ENCODE measurements at places on chromosomes 6 and 20.

- DNase-seq = no peak
These were observed 104.9 kb upstream of the CEP162 start for GRCh38 chr6:84332139-84333034.

DNA sequence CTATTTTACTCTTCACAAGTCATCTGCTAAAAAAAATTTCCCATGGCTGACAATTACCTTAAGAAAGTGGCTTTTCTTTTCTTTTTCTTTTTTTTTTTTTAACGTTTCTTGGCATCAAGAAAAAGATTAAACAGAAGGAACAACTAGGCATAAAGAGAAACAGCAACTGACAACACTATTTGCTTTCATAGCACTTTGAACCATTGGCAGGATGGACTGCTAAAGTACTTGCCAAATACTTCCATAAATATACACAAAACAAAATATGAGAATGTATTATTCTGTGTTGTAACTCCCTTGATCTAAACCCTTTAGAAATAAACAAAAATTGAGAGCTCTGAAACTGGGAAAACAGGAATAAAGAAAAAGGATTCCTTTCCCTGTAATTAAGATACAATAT is 20.0 kb upstream of the PLN start:
- DNase-seq = no peak

- DNase-seq = no peak
These were observed 213.7 kb downstream of the SAMD5 start for GRCh38 chr6:147722158-147722557.

DNA sequence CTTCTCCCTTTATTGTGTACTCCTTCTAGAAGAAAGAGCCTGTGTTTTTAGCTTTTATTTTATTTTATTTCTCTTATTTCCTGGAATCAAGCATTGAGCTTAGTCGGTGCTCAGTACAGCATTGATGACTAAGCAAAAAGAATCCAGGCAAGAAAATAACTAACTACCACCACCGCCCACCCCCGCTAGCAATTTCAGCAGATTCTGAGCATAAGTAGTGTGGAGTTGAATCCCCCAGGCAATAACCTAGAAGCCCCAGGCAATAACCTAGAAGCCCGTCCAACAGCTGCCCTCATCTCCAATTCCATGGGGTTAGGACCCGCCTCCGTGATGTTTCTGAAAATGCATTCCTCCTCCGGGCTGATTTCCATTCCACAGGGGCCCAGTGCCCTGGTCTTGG is 258.0 kb upstream of the TAB2 start:
- no peak for DNase-seq

DNA sequence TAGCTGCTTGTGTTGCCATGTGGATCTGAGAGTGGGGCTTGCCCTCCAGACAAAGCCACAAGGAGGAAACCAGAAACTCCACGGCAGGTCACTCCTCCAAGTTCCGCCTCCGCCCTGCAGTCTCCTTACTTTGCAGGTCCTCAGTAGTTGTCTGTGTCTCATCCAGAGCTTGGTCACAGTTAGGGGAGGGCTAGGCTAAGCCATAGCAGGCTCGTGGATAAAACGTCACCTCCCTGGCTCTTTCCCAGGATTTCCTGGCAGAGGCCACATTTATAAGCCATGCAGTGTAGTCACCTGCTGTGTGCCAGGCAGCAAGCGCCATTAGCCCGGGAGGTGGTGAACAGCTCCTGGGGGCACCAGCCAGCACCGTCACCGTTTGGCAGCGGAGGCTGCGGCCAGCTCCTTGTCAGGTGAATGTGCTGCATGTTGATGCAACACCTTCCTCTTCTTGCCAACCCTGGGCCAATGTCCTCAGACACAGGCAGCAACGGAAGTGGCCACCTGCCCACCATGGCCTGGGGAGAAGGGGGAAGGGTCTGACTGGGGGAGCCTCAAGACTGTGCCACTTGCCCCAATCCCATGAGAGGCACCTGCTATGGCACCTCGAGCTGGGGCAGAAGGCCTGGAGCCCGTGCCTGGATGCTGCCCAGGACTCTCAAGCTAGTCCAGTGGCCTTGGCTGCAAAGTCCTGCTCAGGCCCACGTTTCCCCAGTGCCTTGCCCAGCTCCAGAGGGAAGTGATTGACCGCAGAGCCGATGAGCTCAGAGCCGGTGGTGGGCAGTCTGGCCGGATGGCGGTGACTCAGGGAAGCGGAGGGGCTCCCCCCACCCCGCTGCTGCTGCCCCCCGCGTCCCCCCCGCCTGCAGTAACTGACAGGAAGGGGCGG is 39.0 kb upstream of the SLCO4A1 start:
- peak; percentile 35 for DNase-seq

DNA sequence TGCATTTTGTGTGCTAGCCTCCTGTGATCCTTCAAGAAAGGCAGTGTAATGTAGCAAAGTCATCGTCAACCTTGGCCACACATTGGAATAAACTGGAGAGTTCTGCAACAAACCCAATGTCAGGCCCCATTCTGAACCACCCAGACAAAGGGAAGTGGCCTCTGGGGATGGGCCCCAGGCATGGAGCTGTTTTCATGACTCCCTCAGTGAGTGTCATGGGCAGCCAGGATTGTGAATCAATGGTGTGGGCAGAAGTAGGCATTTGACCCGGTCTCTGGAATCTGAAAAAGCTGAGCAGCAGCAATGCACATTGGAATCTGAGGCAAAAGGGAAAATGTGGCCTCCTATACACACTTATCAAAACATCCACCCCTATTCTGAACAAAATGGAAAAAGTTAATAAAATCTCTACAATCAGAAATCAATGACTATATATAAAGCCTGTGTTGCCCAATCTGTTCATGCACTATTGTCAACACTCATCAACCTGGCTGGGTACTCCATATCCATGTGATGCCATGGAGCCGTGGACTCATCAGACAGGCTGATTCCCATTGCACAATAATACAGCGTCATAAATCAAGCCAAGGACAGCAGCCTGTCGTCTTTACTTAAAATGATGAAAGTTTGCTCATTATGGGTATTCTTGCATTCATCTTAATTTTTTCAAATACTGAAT is 134.9 kb upstream of the STMND1 start:
- no peak for DNase-seq

GRCh38 chr6:169023161-169023874 is 230.3 kb downstream of the THBS2 start:
- DNase-seq = no peak

- no peak for DNase-seq
These were observed 2.6 kb upstream of the ADGB start for GRCh38 chr6:146595972-146596731.

GRCh38 chr6:42369568-42369967 is 82.2 kb downstream of the TRERF1 start:
- no peak for DNase-seq

GRCh38 chr6:132466952-132467351 is 46.0 kb downstream of the STX7 start:
- peak; percentile 67 for DNase-seq

DNA sequence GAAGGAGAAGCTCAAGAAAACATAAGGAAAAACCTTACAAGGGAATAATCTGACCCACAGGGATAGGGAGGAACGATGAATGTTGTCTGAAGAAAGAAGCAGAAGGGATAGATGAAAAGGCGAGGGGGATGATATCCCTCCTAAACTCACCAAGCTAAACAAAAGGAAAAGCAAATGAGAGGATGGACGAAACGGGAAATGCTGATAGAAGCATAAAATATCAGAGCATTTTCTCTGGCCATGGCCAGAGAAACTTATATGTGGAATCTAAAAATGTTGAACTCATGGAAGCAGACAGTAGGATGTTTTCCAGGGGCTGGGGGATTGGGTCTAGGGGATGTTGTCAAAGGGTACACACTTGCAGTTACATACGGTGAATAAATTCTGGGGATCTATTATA is 148.4 kb upstream of the FOXQ1 start:
- no peak for DNase-seq

GRCh38 chr6:137878486-137879285 is 11.6 kb downstream of the TNFAIP3 start:
- DNase-seq = peak; percentile 33

DNA sequence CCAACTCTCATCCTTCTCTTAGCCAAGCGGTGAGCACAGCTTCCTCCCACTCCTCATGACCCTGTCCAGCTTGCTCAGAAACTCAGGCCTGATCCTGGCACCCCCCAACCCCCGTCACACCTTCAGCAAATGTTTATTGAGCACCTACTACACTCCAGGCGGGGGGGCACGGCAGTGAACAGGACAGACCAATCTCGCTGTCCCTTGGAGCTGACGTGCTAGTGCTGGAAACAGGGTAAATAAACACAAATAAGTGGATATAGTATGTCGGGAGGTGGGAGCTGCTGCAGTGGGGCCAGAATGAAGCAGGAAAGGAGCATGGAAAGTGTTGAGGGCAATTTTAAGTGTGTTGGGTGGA is 7.4 kb upstream of the SPDEF start:
- no peak for DNase-seq

DNA sequence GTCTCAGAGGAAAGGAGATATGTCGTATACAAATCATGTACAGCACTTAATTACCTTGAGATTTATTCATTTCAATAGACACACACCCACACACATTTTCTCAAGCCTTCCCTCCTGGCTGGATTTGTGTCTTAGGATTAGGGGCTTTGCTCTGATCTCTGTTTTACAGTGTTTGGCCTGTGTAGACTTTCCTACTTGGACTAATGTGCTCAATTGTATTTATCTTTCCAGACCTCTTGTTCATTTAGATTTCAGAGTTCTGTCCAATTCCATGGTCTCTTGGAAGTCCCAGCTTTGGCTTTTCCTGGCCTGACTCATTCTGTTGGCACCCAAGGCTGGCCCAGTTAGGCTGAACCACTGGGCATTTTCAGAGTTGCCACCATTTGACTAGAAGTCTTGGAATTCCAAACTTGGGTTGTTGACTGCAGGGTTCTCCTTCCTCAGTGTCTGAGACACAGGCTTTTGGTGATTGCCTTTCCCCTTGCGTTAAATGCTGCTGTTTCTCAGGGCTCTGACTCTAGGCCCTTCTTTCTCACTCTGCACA is 8.9 kb upstream of the RFPL4B start:
- DNase-seq = peak; percentile 19

GRCh38 chr6:24157886-24158285 is 31.9 kb downstream of the NRSN1 start:
- DNase-seq = no peak

GRCh38 chr20:48690888-48691287 is 136.9 kb downstream of the PREX1 start:
- no peak for DNase-seq

DNA sequence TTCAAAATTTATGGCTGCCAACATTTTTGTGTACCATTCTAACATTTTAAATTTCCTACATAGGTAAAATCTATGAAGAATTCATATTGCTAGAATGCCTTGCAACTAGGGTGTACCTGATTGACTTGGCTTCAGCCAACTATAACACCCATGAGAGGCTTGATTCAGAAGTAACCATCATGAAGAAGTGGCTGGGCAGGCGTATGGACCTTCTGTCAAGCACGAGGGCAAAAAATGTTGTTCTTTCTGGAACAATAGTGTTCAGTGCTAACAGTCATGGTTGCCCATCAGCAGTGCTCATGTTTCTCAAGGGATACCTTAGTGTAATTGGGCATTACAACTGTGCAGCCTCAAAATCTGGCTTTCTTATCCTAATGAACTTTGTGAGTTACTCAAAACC is 42.9 kb downstream of the ID4 start:
- no peak for DNase-seq

GRCh38 chr20:45047581-45048119 is 53.3 kb downstream of the KCNS1 start:
- DNase-seq = no peak

- DNase-seq = no peak
These were observed 14.6 kb downstream of the MYBL2 start for GRCh38 chr20:43681468-43681942.

DNA sequence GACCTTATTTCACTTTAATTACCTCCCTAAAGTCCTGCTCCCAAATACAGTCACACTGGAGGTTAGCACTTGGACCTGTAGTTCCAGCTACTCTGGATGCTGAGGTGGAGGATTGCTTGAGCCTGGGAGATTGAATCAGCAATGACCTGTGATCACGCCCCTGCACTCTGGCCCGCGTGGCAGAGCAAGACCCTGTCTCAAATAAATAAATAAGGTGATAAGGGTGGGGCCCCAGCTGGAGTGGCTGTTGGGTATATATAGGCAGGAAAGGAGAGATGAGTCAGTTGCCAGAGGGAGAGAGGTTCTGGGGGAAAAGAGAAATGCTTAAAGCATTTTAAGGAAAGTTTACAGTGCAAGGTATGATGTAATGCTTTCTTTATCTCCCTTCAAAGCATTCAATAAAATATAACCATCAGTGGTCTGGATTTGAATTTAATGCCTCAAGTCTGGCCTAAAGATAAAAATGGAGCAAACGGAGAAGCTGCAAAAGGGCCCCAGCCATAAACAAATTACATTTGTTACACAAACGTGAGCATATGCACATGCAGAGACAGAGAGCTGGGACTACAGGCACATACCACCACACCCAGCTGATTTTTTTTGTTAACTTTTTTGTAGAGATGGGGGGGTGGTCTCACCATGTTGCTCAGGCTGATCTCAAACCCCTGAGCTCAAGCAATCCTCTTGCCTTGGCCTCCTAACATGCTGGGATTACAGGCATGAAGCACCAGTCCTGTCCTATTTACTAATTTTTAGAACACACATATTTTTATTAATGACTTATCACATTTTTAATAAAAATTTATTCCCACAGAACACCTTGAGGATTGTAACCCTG is 6.1 kb upstream of the PM20D2 start:
- no peak for DNase-seq

GRCh38 chr6:137202078-137202477 is 17.1 kb downstream of the IFNGR1 start:
- DNase-seq = no peak

GRCh38 chr6:106194949-106195921 is 109.1 kb downstream of the PRDM1 start:
- DNase-seq = peak; percentile 11

GRCh38 chr6:146860583-146860982 is 261.8 kb downstream of the ADGB start:
- no peak for DNase-seq

GRCh38 chr6:28969129-28969528 is 36.0 kb downstream of the ZNF311 start:
- no peak for DNase-seq

- DNase-seq = peak; percentile 69
These were observed 35.5 kb upstream of the ZFAND3 start for GRCh38 chr6:37783856-37784584.

DNA sequence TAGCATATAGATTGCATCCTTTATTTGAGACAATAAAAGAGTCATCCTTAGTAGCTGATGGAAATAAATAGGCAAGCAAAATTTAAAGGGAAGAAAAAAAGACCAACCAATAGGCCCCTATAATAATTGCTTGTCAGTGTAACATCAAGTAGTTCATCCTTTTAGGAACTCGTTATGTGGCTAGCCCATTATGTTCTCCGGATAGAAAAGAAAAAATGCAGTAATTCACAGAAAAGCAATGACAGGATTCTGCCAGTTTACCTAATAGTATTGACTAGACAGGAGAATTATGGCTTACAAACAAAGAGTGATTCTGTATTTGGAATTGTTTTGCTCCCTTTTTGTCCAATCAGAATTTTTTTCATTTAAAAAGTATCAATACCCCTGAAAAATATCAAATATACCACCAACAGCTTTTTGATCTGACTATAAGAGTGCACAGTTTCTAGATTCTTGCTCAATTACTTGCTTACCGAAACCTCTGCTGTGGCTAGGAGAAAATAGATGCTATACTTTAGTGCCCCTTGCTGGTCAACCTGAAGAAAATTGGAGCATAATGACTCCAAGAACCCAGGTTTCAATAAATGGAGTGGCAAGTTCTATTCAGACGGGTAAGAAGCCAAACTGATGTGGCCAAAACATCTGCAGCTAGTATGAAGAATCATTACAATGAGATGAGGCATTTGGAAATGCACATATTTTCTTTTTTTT is 91.5 kb upstream of the SASH1 start:
- DNase-seq = peak; percentile 52
